ENCODE measurements at places on chromosomes 7 and 10.

DNA sequence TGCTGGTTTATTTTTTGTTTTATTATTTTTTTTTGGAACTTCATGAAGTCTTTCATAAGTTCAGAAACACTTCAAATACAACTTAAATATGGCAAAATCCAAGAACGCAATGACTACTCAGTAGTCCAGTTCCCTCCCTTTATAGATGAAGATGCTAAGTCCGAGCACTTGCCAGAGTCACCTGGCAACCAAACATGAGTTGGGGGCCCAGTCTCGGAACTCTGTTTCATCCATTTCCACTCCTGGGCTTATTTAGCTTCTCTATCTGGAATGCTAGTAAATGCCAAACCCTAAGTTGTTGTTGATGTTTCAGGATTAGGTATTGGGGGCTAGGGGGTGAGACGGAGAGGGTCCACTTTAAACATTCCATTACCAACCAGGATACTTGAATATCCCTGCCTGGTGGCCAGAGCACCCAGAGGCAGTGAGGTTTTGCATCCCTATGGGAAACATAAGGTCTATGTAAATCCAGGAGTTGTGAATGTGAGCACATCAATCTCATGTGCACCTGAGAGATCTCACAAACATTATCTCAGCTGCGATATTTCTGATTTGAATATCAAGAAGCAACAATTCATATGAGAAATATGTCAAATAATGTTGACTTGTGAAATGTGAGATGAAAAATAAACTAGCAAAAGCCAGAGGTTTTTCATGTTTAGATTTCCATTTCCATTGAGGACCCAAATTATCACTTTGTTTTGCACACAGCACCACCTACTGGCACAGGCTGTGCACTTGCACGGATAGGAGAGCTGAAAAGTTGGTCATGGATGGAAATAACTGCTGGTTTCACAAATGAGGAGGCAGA is 129.3 kb downstream of the PKD1L1 start:
- peak; percentile 90 for DNase-seq

- DNase-seq, result peak; percentile 94
Observed at GRCh38 chr7:116354171-116354545, 143.8 kb downstream of the TES start.

GRCh38 chr7:102849538-102849937 is 63.3 kb upstream of the LRRC17 start:
- peak; percentile 22 for DNase-seq

- DNase-seq, result no peak
Observed at GRCh38 chr7:584122-584465, 64.4 kb upstream of the PDGFA start.

DNA sequence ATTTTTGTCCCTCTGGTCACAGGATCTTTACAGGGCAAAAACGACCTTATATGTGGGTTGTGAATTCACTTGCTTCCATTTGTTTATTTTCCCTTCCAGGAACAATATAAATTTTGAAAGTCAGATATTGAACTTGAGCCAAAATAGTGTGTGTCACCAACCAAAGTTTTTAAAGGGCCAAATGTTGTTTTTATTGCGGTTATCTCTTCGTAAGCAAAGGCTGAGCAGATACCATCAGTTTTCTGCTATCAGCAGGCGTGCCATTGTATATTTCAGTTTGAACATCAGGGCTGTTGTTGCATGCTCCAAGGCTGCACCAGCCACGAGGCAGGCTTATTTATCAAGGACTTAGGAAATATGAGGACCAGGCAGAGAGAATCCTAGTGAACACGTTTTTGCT is 160.3 kb downstream of the PAXIP1 start:
- DNase-seq, result no peak

- DNase-seq, result no peak
Observed at GRCh38 chr10:70433581-70434280, 7.8 kb downstream of the NODAL start.

DNA sequence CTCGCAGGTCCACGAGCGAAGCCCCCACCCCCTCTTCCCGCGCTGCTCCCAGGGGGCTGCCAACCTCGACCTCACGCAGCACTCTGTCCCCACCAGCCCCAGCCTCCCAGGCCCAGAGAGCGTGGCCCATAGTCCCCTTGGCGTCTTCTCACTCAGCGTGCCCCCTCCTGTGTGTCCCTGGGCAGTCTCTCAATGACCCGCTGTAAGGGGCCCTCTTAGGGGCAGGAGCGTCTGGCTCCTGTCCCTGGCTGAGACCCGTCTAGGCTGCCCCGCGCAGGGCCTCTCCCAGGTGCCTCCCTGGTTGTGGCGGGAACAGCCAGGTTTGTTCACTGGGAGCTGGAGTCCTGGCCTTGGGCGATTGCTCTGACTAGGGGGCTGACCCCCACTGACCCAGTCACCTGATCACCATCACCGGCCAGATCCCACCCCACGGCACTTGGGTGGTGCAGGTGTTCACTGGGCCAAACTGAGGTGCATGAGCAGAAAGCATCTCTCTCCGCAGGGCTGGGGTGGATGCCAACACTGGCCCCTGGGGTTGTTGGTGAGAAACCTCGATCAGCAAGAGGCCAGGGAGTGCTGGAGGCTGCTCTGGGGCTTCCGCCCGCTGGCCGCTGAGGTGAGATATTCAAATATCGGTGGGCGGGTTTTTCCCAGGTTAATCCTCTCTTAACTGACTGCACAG is 12.6 kb upstream of the WDFY4 start:
- DNase-seq, result no peak

- no peak for DNase-seq
Observed at GRCh38 chr10:128086003-128086863, 40.0 kb downstream of the MKI67 start.

DNA sequence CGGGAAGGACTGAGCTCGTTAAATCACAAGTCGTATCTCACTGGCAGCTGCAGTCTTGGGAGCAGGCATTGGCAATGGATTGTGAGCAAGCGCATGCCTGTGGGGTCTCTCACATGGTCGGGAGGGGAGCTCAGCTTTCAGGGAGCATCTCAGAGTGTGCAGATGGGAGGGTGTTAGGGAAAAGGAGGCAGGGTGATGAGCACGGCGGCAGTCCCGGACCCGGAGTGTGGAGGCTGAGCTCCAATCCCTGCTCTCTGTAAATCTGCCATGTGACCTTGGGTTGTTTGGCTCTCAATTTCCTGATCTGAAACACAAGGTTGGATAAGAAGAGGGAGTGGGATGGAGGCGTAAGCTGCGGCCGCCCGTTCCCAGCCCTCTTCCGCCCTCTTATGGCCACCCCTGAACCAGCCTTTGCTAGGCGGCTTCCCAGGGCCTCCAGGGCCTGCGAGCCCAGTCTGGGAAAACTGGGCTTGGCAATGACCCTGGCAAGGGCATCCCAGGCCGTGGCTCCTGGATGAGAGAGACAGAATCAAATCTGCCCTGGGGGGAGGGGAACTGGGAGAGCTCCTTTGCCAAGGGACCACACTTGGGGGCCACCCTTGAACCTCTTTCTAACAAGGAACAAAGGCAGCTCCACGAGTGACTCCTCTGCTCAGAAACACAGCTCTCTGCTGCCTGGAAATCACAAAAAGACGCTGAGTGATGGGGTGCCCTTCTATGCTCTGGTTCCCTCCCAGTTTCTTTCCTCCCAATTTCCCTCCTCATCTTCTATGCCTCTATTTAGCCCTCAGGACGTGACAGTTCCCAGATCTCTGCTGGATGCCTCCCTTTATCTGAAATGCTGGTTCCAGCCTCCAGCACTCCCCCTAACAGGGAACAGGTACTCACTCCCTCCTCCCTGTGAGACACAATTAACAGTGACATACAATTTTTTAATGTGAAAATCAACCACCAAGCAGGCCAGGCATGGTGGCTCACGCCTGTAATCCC is 41.7 kb upstream of the LOXL4 start:
- peak; percentile 88 for DNase-seq

All from fibroblast of the aortic adventitia (primary cell).